HEK293T (cell line): ENCODE measurements at places on chromosomes 5 and 9.

- no peak for DNase-seq
Observed at GRCh38 chr9:83992407-83992806, 11.8 kb downstream of the RMI1 start.

DNA sequence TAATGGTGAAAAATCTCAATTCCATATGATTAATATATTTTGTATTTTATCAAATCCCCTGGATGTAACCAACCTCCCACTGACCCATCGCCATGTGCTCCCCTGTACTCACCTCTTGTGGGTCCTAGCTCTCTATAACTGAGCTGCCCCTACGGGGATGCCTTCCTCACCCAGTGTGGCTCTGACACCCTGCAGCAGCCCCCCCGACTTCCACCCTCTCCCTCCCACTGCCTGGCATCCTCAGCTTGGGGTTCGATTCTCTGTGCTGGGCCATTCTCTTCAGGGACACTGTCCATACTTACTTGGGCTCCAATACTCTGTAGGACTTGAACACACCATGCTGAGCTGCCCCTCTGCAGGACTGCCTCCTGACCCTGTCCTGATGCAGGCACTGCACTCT is 87.1 kb downstream of the PJA2 start:
- no peak for DNase-seq

DNA sequence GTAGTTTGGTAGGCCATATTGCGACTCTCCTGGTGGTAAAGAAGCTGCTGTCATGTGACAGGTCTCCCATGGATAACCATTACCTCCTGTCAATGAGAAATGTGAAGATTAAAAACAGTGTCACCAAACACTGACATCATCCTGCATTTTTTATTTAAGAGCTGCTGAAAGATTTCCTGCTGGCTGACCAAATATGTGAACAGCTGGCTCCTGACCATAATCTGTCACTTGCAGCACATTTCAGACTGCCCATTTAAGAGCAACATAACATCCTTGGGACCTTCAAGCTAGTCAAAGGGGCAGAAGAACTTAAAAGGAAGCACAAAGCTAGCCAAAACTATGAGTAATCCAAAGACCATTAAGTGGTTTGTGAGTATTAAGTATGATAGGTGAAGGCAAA is 288.0 kb downstream of the IZUMO3 start:
- no peak for DNase-seq

DNA sequence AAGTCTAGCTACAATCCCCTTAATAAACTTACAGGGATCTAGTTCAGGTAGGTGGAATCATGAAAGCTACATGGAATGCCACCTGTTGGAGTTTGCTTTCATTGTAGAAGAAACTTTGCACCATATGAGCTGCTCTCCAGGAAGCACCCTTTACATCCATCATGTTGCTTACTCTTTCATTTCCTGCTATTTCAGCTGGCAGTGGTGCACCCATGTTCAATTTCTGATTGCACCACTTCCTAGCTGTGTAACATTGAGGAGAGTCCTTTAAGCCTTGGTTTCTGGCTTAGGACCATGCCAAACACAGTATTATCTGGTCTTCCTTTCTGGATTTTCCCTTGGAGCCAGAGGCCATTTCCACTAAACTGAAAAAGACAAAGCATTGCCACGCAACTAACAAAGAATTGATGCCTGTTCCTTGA is 123.3 kb upstream of the SLC12A2 start:
- no peak for DNase-seq

GRCh38 chr9:90909747-90910283 is 108.2 kb downstream of the SYK start:
- no peak for DNase-seq

DNA sequence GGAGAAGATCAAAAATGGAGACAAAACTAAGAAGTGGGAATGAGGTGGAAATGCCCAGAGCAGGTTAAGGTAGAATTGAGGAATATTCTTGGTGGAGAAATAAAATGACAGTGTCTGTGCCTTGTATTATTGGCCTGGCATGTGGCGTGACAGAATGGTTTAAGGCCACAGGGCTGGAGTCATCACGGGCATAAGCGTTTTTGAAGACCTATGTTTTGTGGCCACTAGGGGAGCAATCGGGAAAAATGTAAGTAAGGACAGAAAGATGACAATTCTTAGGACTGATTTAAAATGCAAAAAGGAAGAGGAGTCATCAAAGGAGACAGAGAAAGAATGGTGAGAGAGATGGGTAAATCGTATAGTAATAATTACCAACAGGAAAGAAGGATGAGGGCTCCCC is 72.2 kb upstream of the EPB41L4A start:
- peak; percentile 37 for DNase-seq

DNA sequence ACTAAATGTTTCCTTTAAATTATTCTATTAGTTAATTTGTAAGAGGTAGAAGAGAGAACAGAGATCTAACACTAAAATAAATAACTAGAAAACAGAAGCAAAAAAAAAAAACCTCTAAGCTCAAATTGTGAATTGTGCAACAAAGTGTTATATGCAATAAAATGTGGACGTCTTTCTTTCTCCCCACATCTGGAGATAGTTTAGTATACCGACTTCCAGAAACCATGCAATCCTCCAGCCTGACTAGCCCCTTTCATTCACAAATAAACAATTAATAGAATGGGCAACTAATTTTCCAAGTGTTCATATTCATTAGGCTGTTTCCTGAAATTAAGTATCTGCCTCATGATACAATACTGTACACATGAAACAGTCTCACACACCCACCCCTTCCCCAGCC is 258.5 kb downstream of the BNC2 start:
- no peak for DNase-seq

GRCh38 chr9:128429513-128430086 is 8.9 kb downstream of the CERCAM start:
- no peak for DNase-seq

- no peak for DNase-seq
Observed at GRCh38 chr9:32965999-32966722, 35.3 kb downstream of the APTX start.

DNA sequence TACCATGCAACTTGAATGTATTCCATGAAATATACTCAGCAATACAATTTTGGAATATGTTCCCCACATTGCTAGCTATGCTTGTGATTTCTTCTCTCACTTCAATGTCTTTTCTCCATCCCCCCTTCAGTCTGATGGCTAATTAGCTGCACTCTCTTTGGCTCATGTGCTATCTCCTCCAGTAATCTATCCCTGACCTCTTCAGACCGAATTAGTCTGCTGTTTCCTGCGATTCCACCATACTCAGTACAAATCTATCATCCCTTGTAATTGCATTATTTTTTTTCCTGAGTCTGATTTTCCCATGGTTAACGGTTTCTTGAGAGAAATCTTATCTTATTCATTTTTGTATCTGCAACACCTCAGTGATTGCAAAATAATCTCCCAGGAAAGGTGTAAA is 360.7 kb upstream of the CDH10 start:
- no peak for DNase-seq

- DNase-seq = no peak
Observed at GRCh38 chr5:79850316-79850822, 140.7 kb downstream of the MTX3 start.

DNA sequence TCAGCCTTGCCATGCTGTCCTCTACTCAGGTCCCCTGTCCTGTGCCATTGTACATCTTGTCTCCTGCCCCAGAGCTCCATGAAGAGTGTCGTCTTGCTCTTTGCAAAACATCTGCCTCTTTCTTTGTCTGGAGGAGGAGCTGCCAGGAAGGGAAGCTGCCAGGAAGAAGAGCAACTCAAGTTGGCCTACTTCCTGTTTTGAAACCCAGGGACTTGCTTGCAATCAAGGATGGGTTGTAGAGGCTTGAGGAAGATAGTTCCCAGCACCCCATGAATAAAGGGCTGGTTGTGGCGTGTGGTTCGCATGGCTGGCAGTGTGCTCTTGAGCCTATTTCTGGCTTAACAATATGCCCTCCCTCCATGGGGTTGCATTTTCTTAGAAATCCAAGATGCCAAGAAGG is 53.0 kb upstream of the CPEB4 start:
- no peak for DNase-seq

GRCh38 chr5:149254506-149254905 is 17.2 kb upstream of the AFAP1L1 start:
- no peak for DNase-seq

DNA sequence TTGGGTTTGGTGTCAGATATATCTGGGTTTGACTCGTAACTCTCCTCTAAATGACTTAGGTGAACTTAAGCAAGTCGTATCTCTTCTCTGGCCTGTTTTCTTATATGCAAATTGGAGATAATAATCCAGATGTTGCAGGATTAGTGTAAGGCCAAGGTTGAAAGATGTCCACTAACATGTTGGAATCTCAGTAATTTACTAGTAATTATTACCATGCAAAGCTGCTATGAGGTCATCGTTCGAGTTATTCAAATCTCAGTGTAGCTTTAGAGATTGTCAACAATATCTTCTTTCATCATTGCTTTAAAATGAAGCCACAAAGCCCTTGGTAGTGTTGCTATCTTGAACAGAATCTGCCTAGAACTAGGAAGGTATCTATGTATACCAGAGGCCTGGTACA is 437.7 kb upstream of the KLF4 start:
- DNase-seq = no peak

DNA sequence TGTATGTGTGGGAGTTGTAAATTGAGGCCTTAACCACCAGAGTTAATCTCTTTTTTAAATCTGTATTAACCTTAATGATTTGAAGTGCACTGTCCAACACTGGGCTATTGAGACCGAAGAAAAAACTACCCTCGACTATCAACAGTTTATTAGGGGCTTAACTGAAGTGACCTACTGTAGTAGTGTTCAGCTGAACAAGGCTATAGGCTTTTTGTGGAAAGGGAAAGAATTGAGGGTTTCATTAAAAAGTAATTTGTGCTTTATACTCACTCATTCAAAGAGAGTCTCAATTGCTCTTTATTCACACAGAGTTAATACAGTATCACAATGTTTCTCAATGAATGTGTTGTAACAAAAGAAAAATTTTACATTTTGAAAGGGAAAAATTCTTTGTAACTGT is 267.5 kb downstream of the SLF1 start:
- no peak for DNase-seq

GRCh38 chr9:136617746-136618579 is 44.8 kb upstream of the EGFL7 start:
- DNase-seq = no peak

GRCh38 chr5:120919017-120919416 is 454.9 kb downstream of the PRR16 start:
- no peak for DNase-seq

GRCh38 chr9:3136686-3137346 is 292.9 kb upstream of the PUM3 start:
- no peak for DNase-seq

GRCh38 chr5:7916171-7916804 is 47.3 kb downstream of the MTRR start:
- DNase-seq = no peak

GRCh38 chr9:109013679-109014607 is 644 bp upstream of the CTNNAL1 start:
- no peak for DNase-seq

- DNase-seq = no peak
Observed at GRCh38 chr5:39815711-39816110, 390.9 kb upstream of the DAB2 start.
